Esophagus squamous epithelium (tissue), 5 donors: ENCODE measurements at places on chromosomes 5 and 9.

DNA sequence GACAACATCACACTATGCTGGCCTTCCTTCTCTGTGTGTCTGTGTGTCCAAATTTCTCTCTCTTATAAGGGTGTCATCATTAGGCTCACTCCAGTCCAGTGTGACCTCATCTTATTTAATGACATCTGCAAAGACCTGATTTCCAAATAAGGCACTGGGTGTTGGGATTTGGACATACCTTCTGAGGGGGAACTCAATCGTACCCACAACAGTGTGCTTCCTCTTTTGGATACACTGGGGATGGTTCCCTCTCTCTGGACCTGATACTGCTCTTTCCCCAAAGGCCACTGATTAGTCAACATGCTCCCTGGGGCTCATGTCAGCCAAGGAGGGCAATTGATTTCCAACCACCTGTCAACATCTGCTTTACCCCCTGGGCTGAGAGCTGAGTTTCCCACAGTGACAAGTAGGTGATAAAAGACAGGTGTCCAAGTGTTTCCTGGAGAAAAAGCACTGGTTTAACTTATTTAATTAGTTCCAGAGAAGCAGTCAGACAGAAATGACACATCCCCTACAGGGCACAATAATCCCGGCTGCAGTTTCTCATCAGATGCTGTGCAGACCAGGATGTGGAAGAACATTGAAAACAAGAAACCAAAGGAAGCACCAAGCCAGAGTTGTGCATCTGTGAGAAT is 17.8 kb upstream of the CEP72 start:
- DNase-seq = no peak
- no peak overlapping the region for H3K4me3 ChIP-seq
- H3K27ac ChIP-seq = no peak overlapping the region
- no peaks in the 10 kb centered on the region for H3K36me3 ChIP-seq

DNA sequence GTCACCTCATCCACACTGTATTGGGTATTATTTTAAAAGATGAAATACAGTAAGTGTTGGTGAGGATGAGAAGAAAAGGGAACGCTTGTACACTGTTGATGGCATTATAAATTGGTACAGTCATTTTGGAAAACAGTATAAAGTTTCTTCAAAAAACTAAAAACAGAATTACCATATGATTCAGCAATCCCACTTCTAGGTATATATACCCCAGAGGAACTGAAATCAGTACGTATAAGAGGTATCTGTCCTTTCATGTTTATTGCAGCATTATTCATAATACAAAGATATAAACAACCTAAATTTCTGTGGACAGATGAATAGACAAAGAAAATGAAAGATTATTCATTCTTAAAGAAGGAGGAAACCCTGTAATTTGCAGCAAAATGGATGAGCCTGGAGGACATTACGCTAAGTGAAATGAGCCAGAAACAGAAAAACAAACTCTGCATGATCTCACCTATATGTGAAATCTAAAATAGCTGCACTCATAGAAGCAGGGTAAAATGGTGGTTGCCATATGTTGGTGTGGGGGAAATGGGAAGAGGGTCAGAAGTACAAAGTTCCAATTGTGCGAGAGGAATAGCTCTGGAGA is 191.6 kb downstream of the TRIM36 start:
- H3K4me1 ChIP-seq = no peaks in the 10 kb centered on the region
- no peak for DNase-seq
- H3K27me3 ChIP-seq = no peaks in the 10 kb centered on the region
- H3K27ac ChIP-seq = no peak overlapping the region
- no peaks in the 10 kb centered on the region for H3K36me3 ChIP-seq

DNA sequence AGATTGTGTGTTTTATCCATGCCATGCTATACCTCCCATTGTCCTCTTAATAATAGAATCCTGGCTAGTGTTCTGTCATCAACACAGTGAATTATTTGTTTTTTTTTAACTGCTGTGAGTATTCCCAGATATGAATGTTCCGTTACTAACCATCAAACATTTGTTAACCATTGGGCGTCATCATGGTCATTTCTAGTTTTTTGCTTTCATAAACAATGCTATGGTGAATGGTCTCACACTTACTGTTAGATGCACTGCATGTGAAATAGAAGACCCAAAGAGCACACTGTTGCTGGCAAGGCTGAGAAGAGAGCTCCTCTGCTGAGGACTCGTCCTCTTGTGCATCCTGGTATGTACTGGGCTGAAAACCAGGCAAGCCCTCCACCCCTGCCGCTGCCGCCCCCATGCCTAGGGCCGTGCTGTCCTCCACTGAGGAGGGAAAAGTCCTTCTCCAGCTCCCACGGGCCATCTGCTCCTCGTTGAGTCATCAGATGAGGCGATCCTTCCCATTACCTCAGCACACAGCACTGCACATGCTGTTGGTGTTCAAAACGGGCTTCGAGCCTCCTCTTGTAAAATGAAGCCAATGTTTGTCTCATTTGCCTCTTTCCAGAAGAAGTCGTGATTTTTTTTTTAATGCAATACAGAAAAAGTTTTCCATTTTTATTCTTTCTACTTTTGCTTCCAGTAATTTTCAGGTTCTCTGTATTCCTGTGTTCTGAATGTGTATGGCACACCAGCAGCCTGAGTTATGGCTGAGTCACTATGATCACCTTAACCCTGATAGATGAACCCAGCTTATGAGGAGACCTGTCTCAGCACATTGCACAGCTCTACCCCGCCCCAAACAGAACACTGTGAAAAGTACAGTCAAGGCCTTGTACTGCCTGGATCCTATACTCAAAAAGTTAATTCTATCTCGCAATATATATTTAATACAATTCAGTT is 219.0 kb downstream of the AOPEP start:
- no peak for DNase-seq
- H3K4me3 ChIP-seq = no peak overlapping the region
- H3K27ac ChIP-seq = peak overlapping the region; percentile 66
- no peaks in the 10 kb centered on the region for H3K27me3 ChIP-seq
- no peaks in the 10 kb centered on the region for H3K36me3 ChIP-seq

- no peak overlapping the region for H3K27ac ChIP-seq
- no peaks in the 10 kb centered on the region for H3K36me3 ChIP-seq
- H3K4me1 ChIP-seq = no peaks in the 10 kb centered on the region
- no peak overlapping the region for H3K4me3 ChIP-seq
Observed at GRCh38 chr5:151700296-151700695, 13.6 kb upstream of the SPARC start.

DNA sequence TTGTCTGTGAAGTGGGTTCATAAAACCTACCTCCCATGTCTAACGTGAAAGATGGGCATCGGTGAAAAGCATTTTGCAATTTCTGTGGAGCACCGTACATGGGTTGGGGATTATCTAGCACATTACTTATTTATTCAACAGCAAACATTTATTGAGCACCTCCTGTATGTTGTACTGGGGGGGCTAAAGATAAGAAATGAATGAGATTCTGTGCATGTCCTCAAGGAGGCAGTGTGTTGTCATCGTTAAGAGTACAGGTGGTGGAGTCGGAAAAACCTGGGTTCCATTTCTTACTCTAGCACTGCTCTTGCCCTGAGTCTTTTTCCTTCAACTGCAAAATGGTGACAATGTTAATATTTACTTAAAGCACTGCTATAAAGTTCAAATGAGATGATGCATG is 30.4 kb upstream of the DENND1A start:
- H3K4me3 ChIP-seq = no peak overlapping the region
- no peak for DNase-seq
- H3K27ac ChIP-seq = no peak overlapping the region
- H3K36me3 ChIP-seq = no peaks in the 10 kb centered on the region
- H3K27me3 ChIP-seq = no peaks in the 10 kb centered on the region
- no peaks in the 10 kb centered on the region for H3K4me1 ChIP-seq

DNA sequence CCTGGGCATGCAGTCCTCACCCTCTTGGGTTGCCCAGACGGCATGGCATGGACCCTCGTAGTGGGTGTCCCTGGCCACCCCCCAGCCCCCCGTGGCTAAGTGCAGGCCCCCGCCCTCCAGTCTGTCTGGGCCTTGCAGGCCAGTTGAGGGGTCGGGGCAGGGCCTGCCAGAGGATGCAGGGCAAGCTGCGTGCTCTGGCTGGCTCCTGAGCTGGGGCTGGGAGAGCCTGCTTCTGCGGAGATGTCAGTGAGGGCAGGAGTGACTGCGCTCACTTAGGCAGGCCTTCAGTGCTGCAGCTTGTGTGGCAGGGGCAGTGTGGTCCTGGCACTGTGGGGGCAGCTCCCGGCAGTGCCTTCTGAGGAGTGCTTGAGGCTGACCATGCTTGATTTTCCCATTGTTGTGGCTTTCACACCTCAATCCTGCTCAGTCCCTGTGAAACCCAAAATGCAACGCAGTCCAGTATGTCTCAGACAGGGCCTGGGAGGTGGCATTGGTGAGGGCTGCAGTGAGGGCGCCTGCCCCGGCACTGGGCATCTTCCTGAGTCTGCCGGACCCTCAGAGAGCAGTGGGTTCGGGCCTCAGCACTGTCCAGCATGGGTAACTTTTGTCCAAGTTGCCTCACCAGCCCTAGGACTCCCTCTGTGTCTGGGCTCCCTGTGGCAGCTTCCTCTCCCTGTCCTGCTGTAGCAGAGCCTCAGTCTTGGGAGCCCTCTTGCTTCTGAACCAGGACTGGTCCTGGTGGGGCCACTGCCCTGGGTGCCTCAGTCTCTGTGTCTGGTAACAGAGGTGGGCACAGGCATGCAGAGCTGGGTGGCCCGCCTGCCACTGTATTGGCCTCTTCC is 93.0 kb downstream of the PHF2 start:
- DNase-seq = no peak
- H3K27ac ChIP-seq = no peak overlapping the region
- no peak overlapping the region for H3K4me3 ChIP-seq
- no peaks in the 10 kb centered on the region for H3K27me3 ChIP-seq
- no peaks in the 10 kb centered on the region for H3K4me1 ChIP-seq
- peaks cover 63% of the 10 kb centered on the region for H3K36me3 ChIP-seq

GRCh38 chr5:178551059-178551458 is 39.1 kb downstream of the COL23A1 start:
- H3K27ac ChIP-seq = no peak overlapping the region
- no peaks in the 10 kb centered on the region for H3K36me3 ChIP-seq
- no peaks in the 10 kb centered on the region for H3K27me3 ChIP-seq

- H3K27ac ChIP-seq = peak overlapping the region; percentile 41
- H3K27me3 ChIP-seq = no peaks in the 10 kb centered on the region
- peaks cover 10% of the 10 kb centered on the region for H3K4me1 ChIP-seq
- no peak for DNase-seq
- no peak overlapping the region for H3K4me3 ChIP-seq
Observed at GRCh38 chr9:115690786-115691496, 462.6 kb upstream of the PAPPA start.

DNA sequence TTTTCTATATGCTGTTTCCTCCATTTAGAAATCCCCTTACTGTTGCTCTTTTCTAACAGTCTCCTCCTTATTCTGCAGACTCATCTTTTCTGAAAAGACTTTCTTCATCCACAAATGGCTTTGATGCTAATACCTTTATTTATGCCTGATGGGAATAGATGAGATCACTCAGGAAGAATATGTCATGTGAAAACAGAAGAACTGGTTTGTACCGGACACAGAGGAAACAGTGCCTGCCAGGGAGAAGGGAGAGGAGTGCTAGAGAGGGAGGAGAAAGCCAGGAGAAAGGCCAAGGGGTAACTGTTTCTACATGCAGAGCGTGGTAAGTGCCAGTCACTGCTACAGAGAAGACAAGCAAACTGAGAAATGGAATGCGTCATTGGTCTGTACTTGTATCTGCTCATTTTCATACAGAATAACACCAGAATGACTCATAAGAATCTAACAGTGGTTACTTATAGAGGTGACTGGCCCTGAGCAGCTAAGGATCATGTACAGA is 45.9 kb upstream of the PJA2 start:
- H3K4me3 ChIP-seq = no peak overlapping the region
- H3K36me3 ChIP-seq = no peaks in the 10 kb centered on the region
- H3K27me3 ChIP-seq = no peaks in the 10 kb centered on the region

DNA sequence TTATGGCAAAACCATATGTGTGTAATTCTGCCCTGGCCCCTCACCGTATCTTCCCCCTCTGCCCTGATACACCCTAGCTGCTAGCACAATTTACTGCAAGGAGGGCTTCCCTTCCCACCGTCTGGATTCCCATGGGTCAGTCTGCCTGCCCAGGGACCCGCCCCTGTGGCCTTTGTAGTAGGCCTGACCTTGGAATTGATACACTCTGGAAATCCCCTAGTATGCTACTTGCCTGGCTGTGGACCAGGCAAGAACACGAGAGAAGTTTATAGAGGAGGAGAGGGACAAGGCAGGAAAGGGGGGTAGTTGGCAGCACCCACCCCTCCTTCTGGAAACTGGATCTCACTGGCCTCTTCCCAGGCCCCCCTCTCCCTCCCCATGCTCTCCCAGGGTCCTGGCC is 115.8 kb upstream of the CCL21 start:
- H3K36me3 ChIP-seq = no peaks in the 10 kb centered on the region
- H3K4me1 ChIP-seq = no peaks in the 10 kb centered on the region
- no peaks in the 10 kb centered on the region for H3K27me3 ChIP-seq
- no peak for DNase-seq
- H3K27ac ChIP-seq = no peak overlapping the region

DNA sequence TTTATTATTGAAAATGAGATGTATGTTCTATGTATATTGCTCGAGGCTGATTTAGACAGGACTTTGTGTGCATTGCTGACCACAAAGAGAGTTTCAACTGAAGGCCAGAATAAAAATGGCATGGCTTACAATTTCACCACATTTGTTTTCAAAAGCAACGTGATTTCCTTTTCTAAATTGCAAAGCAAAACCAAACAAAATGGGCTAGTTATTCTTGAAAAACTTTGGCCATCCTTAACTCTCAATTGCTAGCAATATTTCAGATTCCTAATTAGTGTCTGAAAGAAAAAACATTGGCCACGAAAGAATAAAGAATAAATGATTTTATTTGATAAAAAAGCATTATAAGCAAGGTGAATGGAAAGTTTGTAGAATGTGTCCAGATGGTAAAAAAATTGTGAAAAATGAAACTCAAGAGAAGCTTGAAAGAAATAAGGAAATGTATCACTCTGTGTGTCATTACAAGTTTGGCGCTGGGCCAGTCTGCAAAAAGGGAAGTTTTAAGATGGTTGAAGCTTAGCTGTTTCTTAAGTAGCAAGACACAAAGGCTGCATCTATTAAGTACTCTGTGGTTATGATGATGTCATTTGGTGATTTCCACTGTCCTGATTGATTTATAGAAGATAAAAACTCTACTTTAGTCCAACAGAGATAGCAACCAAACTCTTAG is 89.2 kb upstream of the PRLR start:
- no peaks in the 10 kb centered on the region for H3K36me3 ChIP-seq
- no peak overlapping the region for H3K4me3 ChIP-seq
- DNase-seq = no peak
- no peaks in the 10 kb centered on the region for H3K4me1 ChIP-seq

GRCh38 chr9:135718616-135719015 is 16.6 kb downstream of the KCNT1 start:
- no peak overlapping the region for H3K4me3 ChIP-seq
- no peak for DNase-seq
- H3K27ac ChIP-seq = no peak overlapping the region
- no peaks in the 10 kb centered on the region for H3K4me1 ChIP-seq
- no peaks in the 10 kb centered on the region for H3K36me3 ChIP-seq
- no peaks in the 10 kb centered on the region for H3K27me3 ChIP-seq

- H3K27me3 ChIP-seq = peaks cover 23% of the 10 kb centered on the region
- H3K4me3 ChIP-seq = no peak overlapping the region
- no peak for DNase-seq
- no peak overlapping the region for H3K27ac ChIP-seq
- H3K4me1 ChIP-seq = no peaks in the 10 kb centered on the region
- H3K36me3 ChIP-seq = no peaks in the 10 kb centered on the region
Observed at GRCh38 chr9:130956636-130957450, 17.8 kb upstream of the FIBCD1 start.

- no peak overlapping the region for H3K27ac ChIP-seq
- no peak overlapping the region for H3K4me3 ChIP-seq
- no peaks in the 10 kb centered on the region for H3K36me3 ChIP-seq
- H3K4me1 ChIP-seq = no peaks in the 10 kb centered on the region
- no peaks in the 10 kb centered on the region for H3K27me3 ChIP-seq
Observed at GRCh38 chr5:68740226-68740910, 353.4 kb upstream of the SLC30A5 start.

- no peak for DNase-seq
- no peak overlapping the region for H3K4me3 ChIP-seq
- H3K27ac ChIP-seq = no peak overlapping the region
Observed at GRCh38 chr9:76161106-76161505, 233.1 kb downstream of the RFK start.
